GM23338 (cell line): ENCODE measurements at places on chromosomes 7 and 10. TPM values are rescaled to one million over a fixed set of nuclear protein-coding genes. Genes with fewer than 3 reads are reported as not detected.
A peak's percentile ranks its signal among the peaks of the same experiment; 100 is the strongest.

PHKG1 gene
- not detected in 2 replicates for total RNA-seq

MRC1 gene
- total RNA-seq: 0.04 TPM in 1 of 2 replicates, not detected in the other

CYP26C1 gene
- 0.24 TPM in 1 of 2 replicates, not detected in the other for total RNA-seq

C10orf67 gene
- not detected in 2 replicates for total RNA-seq

OR2A5 gene
- total RNA-seq: not detected in 2 replicates

NUP42 gene
- 42.7 and 44.7 TPM in 2 replicates for total RNA-seq

ZNF425 gene
- 4.3 and 5.0 TPM in 2 replicates for total RNA-seq

ATG9B gene
- 1.2 and 2.2 TPM in 2 replicates for total RNA-seq

ADAM12 gene
- total RNA-seq: 0.16 and 0.87 TPM in 2 replicates

PTPRN2 gene
- total RNA-seq: 3.7 and 4.0 TPM in 2 replicates

TEX36 gene
- not detected in 2 replicates for total RNA-seq

SRRM3 gene
- total RNA-seq: 9.2 and 13.8 TPM in 2 replicates

DNA sequence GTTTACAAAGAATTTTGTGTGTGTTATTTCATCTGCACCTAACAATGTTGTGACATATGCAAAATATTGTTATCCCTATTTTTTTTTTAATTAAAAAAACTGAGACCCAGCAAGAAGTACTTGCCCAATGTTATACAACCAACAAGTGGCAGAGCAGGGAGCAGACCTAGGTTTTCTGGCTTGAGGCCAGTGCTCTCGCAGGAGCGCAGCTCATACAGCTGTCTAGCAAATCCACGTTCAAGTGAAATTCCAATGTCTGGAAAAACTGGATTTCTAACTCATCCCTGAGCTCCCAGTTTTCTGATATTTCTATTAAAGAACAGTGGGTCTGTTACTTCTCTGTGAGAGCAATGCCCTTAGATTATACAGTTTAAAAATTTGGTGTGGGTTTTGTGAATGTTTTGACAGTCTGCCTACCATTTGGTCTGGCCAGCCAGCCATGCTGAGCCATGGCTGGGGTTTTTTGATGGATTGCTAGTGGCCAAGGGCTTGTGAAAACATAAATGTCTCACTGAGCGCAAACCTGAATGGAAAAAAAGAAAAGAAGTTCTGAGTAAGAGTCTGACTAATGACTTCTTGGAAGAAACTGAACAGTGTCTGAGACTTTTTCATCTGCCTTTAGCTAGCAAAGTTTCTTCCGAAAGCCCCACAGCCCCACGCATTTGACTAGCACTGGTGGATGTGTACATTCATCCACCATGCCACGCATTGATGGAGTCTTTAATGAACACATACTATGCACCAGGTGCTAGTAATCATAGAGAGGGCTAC, 15.4 kb upstream of the PRF1 start:
- DNase-seq: no peak

- no peak for DNase-seq
These were observed 1136.4 kb downstream of the TYW1 start for GRCh38 chr7:68133045-68133444.

- DNase-seq: no peak
These were observed 145.4 kb upstream of the ASAH2 start for GRCh38 chr10:50396491-50397311.

GRCh38 chr10:118823256-118823907, 68.6 kb upstream of the CACUL1 start:
- no peak for DNase-seq

DNA sequence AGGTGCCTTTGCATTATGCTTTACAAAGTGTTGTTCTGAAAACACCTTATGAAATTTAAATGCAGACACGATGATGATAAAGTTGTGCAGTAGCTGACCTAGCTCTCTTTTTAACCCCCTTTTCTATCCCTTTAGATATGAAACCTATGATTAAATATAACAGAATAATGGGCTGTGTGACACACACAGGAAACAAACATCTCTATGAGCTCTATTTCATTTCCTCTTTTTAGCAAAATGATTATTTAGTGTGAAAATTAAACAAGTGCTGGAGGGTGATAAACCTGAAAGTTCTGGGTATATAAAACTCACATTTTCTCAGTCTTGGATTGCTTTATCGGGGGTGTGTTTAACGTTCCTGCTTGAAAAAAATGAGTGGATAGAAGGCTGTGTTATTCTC, 1310.5 kb upstream of the CELF2 start:
- DNase-seq: no peak

DNA sequence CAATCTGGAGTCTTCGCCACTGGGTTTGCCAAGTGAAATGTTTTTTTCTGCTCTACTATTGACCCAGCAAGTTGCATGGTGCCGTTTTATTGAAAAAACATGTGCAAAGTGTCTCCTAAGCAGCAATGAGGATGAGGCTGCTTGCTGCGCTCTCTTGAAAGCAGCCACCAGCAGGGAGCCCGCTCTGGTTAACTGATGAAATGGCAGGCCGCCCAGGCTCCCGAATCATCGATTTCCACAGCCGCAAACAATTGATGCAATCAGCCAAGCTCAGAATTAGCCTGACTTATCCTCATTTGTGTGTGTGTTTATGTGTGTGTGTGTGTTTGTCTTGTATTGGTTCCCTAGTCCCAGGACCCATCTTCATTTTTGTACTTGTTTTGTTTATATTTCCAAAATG, 22.2 kb upstream of the LYZL1 start:
- DNase-seq: peak; percentile 64

DNA sequence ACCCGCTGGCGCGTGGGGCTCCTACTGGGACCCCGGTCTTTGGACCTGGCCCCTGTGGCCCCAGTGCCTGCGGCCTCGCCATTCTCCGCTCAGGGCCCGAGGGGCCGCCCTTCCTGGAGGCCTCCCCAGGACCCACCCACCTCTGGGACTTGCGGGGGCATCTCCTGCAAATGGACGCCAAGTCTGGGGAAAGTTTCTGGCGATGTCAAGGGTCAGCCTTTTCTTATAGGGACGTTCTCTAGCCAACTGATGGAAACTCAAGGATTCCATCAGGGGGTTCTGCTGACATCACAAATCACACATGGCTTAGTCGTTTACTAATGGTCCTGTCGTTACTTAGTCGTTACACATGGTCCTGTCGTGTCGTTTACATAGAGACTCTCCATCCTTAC, 57.7 kb upstream of the RHOBTB1 start:
- DNase-seq: peak; percentile 12

- no peak for DNase-seq
These were observed 17.7 kb upstream of the ZNF365 start for GRCh38 chr10:62356447-62356846.

GRCh38 chr10:127840884-127841283, 51.9 kb downstream of the CLRN3 start:
- DNase-seq: no peak

- no peak for DNase-seq
These were observed 13.5 kb downstream of the GCC1 start for GRCh38 chr7:127571741-127572505.

- no peak for DNase-seq
These were observed 332.1 kb downstream of the WDR11 start for GRCh38 chr10:121183236-121183635.

DNA sequence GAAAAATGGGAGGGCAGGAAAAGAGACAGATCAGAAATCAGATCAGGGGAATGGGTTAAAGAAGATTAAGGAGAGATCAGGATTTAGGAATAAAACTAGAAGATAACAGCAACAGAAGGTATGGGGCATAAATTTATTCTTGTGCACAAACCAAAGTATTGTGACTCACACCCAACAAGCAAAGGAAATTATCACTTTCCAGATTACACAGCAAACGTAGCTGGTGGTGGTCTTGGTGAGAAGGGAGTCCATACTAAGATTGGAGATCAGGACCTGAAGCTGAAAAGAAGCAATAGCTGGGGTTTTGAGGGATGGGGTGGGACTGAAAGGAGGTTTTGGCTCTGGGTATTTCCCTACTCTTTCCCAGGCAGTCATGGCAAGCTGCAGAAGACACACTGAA, 3.5 kb upstream of the MYOZ1 start:
- no peak for DNase-seq

DNA sequence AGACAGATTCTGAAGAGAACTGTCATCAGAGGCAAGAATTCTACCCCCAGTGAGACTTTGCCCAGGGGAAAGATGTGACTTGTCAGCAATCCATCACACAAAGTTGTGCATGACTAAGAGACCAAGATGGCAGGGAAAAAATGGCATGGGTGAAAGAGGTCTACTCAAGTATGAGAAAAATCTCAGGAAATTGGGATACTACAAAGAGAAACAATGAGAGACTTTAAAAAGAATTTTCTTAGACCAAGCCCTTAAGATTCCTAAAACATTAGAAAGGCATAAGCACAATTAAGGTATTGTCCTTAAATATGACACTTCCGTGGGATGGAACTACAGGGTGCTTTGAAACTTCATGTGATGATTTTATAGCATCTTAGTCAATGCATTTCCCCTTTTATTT, 45.6 kb upstream of the PDE1C start:
- no peak for DNase-seq

DNA sequence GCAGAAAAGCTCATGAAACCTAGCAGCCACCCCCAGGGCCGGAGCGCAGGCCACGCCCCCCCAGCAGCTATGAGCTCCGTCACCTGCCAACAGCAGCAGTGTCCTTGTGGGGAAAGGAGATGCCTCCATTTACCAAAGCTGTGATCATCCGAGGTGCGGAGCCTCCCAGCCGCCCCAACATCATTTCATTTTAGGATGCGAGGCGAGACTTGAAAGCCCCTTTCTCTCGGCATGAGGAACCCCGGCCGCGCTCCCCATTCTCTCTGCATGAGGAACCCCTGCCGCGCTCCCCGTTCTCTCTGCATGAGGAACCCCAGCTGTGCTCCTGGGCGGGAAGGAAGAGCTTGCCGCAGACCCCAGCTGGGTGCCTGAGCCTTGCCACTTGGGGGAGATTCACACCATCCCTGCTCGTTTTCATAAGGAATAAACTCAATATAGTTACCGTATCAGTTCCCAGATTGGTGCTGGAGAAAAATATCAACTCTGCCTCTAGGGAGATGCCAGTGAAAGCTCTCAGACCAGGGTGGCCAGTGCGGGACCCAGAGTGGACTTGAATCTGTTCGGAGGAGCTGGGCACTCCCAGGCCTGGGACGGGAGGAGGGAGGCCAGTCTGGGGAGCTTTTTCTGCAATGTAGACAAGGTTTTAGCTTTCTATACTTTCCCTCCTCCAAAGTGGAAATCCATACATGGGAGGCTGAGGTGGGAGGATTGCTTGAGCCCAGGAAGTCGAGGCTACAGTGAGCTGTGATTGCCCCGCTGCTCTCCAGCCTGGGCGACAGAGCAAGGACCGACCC, 35.0 kb downstream of the JAKMIP3 start:
- DNase-seq: no peak

- DNase-seq: no peak
These were observed 6.0 kb upstream of the SLC29A3 start for GRCh38 chr10:71312811-71313789.

DNA sequence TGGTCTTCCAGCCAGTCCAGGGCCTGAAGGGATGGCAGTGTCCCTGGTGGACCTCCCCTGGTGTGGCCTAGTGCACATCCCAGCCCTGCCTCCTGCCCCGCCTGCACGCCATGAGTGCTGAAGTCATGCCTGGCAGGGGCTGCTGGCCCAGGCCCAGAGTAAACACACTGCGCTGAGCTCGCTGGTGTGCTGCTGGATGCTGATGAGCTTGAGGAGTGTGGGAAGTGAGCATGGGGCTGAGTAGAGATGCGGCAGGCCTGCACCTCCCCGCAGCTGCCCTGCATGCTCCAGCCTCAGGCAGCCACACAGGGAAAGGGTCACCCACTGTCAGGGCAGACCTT, 43.2 kb downstream of the HTRA1 start:
- DNase-seq: no peak

DNA sequence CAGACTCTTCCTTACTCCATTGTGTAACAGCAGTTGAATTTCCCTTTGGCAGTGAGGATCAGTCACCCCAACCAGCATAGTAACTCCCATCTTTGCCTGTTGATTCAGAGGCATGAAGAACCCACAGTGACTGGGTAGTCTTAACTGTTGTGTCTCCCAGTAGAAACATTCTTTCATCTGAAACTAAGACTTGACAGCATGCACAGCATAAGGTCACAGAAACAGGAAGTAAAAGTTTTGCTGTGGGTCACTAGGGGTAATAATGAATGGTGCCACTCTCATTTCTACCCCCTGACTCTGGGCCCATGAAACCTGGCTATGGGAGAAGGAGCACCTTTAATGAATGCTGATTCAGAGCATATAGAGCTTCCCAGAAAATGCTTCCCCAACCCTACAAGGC, 8.3 kb upstream of the FRMPD2 start:
- no peak for DNase-seq

DNA sequence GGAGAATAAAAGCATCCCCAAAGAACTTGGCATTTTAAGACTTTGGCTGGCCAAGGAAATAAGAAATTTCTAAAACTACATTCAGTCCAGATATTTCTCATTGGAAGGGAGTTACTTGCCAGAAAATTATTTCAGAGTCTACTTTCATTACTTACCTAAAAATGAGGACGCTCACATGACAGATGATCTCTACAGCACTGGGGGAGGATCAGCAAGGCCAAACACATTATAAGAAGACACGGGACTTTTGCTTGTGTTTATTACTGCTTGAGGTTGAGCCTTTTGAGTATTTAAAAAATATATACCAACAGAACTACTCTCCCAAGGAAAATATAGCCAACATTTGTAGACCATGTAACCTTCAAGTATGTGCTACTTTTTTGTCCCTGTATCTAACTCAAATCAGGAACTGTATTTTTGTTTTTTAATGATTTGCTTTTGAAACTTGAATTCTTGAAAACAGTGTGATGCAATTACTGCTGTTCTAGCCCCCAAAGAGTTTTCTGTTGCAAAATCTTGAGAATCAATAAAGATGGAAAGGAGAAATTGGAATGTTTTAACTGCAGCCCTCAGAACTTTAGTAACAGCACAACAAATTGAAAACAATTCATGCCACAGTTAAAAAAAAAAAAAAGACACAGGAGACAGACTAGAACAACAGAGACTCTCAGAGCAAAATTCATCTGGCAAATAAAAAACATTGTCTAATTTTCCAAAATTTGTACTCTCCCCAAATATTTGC, 128.1 kb downstream of the ZNF438 start:
- no peak for DNase-seq

DNA sequence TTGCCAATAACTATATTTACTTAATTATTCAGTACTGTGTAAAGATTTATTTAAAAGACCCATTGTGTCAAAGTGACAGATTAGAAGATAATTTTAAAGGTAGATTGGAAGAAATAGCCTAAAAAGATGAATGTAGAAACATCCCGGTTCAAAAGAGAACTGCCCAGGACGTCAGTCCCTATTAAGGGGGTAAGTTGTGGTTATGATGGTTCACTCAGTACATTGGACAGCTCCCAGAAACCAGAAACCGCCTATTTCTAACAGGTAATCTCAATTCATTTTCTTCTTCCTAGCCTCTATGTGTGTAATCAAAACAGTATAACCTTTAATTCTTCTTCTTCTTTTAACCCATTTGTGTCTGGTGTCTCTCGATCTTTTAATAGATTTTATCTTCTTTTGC, 1.5 kb upstream of the FERD3L start:
- DNase-seq: peak; percentile 69

GRCh38 chr10:78524941-78525340, 491.3 kb downstream of the RPS24 start:
- no peak for DNase-seq

GRCh38 chr10:21649454-21649872, 115.4 kb downstream of the MLLT10 start:
- DNase-seq: no peak
